Stimulated activated CD4-positive, alpha-beta T cell treated with anti-CD3 and anti-CD28 coated beads, Interleukin-2, amount 100 ng/mL, for 24 hours (primary cell): ENCODE measurements at places on chromosomes 12 and 14.

DNA sequence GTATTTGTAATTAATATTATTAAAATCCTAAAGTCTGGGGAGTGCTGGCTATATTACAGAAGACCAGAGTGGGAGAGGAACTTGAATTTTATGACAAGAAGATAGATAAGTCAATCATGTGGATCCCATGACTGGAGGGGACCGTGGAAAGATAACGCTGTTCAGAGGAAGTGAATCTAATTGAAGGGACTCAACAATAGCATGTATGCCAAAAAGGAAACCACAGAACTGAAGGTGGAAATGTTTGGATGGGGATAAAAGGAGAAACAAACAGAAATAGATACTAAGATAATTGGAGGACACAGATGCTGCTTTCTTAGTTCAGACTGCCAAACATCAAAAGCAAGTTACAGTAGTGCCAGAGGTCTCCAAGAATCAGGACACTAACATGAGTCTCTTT lies 21.1 kb downstream of the OR6J1 start:
- no peak for DNase-seq

DNA sequence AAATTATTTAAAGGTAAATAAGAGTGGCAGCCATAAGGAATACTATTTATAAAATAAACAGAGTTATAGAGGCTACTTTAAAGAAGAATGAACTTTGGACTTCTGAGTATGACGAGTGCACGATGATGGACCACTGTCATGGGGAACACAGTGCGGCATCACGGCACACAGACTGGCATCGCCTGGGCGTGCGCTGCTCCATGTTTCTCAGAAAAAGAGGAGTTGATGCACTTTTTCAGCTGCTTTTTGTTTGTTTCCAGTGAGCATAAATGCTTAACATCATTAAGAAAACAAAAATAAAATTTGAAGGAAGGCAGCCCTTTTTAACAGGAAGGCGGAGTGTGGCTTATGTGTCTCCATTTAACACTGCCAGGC lies 23.3 kb upstream of the EAPP start:
- no peak for DNase-seq

DNA sequence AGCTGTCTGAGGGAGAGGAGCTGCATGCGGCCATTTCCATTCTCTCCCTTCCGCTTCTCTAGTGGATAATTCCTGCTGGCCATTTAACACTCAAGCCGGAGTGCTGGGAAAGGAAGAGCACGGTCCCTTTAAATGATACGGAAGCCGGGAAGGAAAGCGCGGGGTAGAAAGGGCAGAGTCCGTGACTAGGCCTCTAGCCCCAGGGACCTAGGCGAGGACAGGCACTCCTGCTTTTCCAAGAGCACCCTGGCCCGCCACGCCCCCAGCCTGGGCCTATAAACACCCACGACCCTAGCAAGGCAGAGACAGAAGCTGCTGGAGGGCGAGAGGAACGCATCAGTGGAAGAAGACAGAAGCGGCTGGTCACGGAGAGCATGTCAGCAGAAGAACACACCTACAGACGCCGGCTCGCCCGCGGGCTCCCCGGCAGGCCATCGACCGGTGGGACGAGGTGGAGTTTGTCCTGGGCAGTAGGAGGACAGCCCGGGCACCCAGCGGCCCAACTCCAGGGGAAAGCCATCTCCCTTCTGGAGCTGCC lies 1206.6 kb upstream of the TMEM132C start:
- DNase-seq = no peak

- peak; percentile 22 for DNase-seq
Observed at GRCh38 chr12:105382771-105383622, 52.5 kb downstream of the C12orf75 start.

GRCh38 chr12:83958997-83959396 lies 953.6 kb downstream of the SLC6A15 start:
- DNase-seq = no peak

GRCh38 chr12:130826151-130826801 lies 12.8 kb downstream of the STX2 start:
- DNase-seq = peak; percentile 79

DNA sequence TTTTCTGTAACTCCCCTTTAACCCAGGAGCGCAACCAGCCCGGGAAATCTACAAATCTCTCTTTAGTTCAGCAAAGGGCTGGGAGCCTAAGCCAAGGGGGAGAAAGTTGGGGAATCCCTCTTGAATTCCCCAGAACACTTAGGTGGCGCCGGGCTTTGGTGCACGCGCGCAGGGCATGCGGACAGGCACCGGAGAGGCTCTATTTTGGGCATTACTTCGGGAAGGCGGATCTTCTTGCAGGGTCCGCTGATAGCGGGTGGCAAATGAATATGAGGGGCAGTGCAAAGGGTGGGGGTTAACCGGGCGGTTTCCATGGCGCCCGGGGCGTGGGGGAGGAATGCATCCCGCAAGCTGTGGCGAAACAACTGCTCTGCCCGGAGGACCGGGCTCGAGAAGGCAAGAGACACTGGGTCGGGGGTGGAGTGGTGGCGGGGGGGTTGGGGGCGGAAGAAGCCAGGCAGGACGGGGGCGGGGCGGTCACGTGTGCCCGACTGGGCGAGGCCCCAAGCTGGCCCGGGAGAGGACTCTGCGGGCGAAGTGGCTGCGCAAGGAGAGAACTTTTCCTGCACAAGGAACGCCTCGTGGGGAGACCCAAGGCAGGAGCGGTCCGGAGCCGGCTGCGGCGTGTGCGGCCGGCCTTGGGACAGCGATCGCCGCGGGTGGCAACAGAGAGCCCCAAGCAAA lies at the start of gene FLVCR2:
Gene FLVCR2, plus strand, starts transcription at position 519 of the 684 bp plus-strand sequence. CDS start 353 bp downstream, outside the sequence.
- peak; percentile 68 for DNase-seq

DNA sequence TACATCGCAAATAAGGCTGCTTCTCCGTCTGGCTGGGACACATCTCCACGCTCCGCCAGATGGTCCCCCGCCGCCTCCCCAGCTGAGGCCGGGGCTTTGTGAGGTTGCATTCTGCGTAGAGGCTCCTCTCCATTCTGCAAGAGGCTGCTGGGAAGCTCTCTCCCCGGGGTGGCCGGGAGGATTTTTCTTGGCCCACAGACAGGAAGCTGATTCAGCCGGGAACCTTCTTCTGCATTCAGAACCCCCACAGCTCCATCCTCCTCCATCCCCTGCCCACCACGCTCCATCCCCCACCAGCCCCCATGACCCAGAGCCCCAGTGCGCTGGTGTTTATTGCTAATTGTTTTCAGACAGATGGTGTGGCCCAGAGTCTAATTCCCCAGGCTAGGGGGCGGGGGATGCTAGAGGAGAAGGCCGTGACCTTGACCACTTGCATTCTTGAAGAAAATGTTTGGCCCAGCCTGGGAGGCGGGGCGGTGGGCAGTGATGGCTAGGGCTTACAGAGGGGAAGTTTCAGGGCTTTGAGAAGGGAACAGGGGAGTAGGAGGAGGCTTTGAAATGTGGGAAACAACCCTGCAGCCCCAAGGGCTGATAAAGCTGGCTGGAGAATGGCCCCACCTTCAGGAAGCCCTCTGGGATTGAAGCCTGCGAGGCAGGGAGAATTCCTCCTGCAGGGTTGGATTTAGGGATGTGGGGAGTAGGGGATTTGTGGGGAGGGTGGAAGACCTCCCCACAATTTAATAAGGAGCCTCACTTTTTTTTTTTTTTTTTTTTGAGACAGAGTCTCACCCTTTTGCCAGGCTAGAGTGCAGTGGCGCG lies 88.5 kb upstream of the NCOR2 start:
- DNase-seq = no peak

DNA sequence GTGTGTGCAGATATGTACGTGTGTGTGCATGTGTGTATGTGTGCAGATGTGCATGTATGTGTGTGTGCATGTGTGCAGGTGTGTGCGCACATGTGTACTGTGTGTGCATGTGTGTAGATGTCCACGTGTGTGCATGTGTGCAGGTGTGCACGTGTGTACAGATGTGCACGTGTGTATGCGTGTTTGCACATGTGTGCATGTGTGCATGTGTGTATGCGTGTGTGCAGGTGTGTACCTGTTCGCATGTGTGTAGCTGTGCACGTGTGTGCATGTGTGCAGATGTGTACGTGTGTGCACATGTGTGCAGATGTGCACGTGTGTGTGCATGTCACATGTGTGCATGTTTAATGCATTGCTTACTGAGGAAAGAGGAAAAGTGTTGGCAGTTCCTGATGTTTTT lies 55.7 kb upstream of the FKBP4 start:
- no peak for DNase-seq
